Cardiac atrium fibroblast (primary cell): ENCODE measurements at places on chromosomes 6 and 20. TPM values are rescaled to one million over a fixed set of nuclear protein-coding genes. Genes with fewer than 3 reads are reported as not detected.

CNKSR3 gene
- total RNA-seq = 4.7 and 6.2 TPM in 2 replicates

MYT1 gene
- not detected in 2 replicates for total RNA-seq

DAAM2 gene
- 12.2 and 18.1 TPM in 2 replicates for total RNA-seq

NKX2-4 gene
- total RNA-seq = not detected in 2 replicates

GPX5 gene
- total RNA-seq = not detected in 2 replicates

SLC35B2 gene
- 65.0 and 70.3 TPM in 2 replicates for total RNA-seq

BMP6 gene
- total RNA-seq = 30.6 and 43.1 TPM in 2 replicates

WFDC5 gene
- total RNA-seq = not detected in 2 replicates

ZC3H12D gene
- 1.6 TPM in 1 of 2 replicates, not detected in the other for total RNA-seq

HLA-DRB1 gene
- total RNA-seq = not detected in 2 replicates

OR2H2 gene
- not detected in 2 replicates for total RNA-seq

CRIP3 gene
- not detected in 2 replicates for total RNA-seq

FAXC gene
- 1.5 TPM in 1 of 2 replicates, not detected in the other for total RNA-seq

TBX18 gene
- 45.5 and 52.2 TPM in 2 replicates for total RNA-seq

MAP3K5 gene
- total RNA-seq = 8.3 TPM in 2 replicates

PROCR gene
- 15.2 and 20.3 TPM in 2 replicates for total RNA-seq
